ENCODE measurements at places on chromosomes 2 and 18.

- no peak for DNase-seq
These were observed 109.9 kb downstream of the CEP192 start for GRCh38 chr18:13100942-13101658.

- DNase-seq = no peak
These were observed 1.0 kb downstream of the PSTPIP2 start for GRCh38 chr18:46070815-46071652.

GRCh38 chr18:49924293-49924983, 111.1 kb upstream of the ACAA2 start:
- no peak for DNase-seq

- DNase-seq = no peak
These were observed 60.1 kb downstream of the SPIRE1 start for GRCh38 chr18:12597760-12598159.

DNA sequence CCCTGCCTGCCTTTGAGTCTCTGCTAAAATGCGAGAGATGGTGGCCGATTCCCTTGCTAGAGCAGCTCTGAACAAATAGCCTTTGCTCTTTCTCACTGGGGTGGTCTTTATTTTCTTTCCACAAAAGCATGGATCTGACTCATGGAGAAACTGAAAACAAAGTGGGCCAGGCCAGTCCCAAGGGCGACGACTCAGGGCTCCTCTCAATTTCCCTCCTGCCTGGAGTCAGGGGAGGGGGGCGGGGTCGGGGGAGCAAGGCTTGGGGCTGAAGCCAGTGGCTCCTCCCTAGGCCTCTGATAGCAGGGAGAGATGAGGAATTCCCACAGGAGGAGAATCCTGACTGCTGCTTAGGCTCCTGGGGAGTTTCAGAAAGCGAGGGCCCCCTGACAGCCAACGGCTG, 17.1 kb upstream of the IL1R2 start:
- no peak for DNase-seq

GRCh38 chr2:219297766-219298456, 11.3 kb downstream of the PTPRN start:
- DNase-seq = no peak

DNA sequence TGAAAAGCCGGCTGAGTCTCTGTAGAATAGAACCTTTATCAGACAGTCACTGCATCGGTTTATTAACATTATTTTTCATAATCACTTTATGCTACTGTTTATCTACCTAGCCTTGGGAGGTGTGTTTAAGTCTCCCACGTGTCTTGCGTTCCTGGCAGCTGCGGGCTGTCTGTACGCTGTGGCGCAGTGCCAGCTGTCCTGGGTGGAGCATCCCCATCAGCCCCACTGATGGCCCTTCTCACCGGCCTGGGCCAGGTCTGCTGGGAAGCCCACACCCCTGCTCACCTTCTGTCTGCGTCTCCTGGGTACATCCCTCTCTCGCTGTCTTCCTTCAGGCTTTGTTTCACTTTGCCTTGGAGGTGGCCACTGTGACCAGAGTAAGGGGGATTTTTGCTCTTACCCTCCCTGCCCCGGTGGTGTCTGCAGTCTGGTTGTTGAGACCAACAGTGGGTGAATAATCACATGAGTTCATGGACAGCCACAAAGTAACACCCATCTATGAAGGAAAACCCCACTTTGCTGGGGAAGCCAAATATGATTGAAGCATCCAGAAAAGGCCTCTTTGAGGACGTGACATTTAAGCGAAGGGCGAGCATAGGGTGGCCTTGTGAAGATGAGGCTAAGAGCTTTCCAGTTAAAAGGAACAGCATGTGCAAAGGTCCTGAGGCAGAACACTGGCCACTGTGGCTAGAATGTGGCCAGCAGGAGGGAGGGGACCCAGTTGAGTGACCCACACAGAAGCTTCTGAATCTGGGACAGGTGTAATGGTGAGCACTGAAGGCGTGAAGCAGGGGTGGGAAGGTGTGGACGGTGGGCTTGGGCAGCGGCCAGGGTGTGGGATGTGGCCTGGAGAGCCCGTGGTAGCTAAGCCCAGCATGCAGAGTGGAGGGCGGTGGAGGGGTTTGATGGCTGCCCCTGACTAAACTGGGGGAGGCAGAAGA, 41.7 kb downstream of the RAMP1 start:
- no peak for DNase-seq

GRCh38 chr2:103445347-103445746, 683.5 kb downstream of the TMEM182 start:
- DNase-seq = no peak

- no peak for DNase-seq
These were observed 69.2 kb downstream of the EHBP1 start for GRCh38 chr2:62774555-62775366.

GRCh38 chr2:138712212-138712979, 67.8 kb downstream of the NXPH2 start:
- no peak for DNase-seq

DNA sequence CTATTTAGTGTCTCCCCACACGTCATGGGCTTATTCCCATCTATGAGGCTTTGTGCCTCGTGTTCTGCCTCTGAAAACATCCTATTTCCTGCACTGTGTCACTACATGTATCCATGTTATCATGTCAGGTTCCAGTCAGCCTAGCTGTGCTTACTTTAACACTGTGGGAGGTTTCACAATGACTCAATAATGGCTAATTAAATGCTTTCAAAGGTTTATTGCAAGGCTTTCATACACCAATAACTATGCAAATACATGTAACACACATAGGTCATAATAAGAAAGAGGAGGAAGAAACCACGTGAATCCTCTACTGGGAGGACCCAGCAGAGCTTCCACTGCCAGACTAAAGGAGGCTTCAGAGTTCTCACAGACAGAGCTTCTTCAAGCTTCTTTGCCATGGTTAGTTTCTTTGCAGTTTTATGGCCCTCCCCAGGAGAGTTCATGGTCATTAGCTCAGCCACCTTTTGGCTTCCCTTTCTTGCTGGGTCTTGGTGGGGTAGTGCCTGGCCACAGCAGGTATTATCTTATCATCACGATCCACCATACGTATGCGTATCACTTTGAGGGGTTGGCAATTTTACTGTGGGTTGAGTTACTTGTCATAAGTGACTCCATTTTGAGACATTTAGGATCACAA, 5.1 kb upstream of the COLEC12 start:
- no peak for DNase-seq

DNA sequence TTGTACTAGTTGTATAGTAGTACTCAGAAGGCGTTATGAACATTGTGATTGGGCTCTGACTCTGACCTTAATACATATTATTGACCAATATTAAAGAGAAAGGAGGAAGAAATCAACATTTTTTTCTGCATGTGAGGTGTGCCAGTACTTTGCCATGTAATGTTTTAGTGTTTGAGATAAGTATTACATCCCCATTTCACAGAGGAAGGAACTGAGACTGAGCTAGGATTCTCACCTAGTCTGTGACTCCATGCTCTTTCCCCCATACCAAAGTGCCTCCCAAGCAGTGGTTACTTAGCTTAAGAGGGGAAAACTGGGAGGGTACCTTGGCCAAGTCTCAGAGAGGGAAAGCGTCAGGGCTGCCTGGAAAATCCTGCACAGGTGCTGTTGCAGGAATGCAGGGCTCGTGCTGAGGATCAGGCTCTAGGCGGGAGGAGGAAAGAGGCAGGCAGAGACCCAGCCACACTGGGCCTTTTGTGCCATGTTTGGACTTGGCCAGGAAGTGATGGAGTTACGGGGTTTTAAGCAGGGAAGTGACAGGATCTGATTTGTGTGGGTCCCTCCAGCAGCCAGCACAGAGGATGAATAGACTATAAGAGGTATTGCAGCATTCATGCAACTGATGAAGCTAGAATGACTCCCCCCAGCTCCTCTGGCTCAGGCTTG, 1.7 kb downstream of the PNKD start:
- DNase-seq = no peak

DNA sequence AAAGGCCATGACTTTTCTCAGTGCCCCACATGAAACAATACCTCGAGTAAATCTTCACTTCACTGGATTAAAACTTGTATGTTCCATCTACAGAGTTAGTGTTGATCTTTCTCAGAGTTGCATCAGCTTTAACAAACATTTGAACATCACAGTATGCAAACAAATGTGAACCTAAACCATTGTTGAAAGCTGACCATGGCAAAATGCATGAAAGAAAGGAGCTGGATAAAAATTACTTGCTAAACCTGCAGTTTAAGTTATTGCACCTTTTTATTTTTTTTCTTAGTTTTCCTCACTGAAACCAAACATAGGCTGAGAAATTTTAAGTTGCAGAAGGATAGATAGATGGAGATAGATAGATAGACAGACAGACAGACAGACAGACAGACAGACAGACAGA, 107.2 kb upstream of the UGP2 start:
- DNase-seq = peak; percentile 63

- no peak for DNase-seq
These were observed 31.7 kb upstream of the ASAP2 start for GRCh38 chr2:9174771-9175437.

GRCh38 chr2:118852605-118853128, 5.2 kb upstream of the EN1 start:
- DNase-seq = no peak

- no peak for DNase-seq
These were observed 30.1 kb downstream of the SPRED2 start for GRCh38 chr2:65402323-65402722.

- no peak for DNase-seq
These were observed 41.9 kb downstream of the TMEM247 start for GRCh38 chr2:46521215-46521683.

- DNase-seq = no peak
These were observed 226.3 kb upstream of the UBE2E3 start for GRCh38 chr2:180753809-180754761.

DNA sequence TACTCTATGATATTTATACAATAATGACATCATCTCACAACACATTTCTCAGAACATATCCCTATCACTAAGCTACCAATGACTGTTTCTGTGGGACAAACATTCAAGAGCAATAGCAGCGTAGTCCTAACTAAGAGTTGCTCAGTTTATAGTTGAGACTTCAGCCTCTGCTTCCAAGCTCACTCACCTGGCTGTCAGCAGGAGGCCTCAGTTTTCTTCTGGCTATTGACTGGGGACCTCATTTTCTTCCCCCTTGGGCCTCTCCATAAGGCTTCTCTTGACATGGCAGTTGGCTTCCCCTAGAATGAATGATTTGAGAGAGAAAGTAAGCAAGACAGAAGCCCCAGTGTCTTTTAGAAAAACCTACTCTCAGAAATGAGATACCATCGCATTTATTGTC, 85.9 kb downstream of the ARMC9 start:
- no peak for DNase-seq

DNA sequence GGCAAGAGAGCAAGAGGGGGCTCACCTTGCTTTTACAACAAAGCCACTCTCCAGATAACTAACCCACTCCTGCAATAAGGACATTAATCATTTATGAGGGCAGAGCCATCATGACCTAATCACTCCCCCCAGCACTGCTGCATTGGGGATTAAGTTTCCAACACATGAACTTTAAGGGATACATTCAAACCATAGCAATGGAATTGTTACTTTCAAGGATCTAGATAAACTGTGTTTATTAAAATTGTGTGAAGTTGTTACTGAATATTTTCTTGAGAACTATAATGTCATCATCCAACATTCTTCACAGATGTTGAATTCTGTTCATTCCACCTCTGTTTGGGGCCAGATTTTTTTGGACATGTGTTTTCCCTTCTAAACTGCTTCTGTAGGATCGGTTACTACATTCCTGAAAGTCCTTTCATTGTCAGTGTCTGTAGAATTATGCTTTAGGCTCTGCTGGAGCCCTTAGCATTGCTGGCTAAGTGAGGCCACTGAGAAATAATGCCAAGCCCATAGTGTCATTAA, 50.4 kb downstream of the SPATS2L start:
- DNase-seq = no peak

- no peak for DNase-seq
These were observed 719 bp downstream of the SMAD2 start for GRCh38 chr18:47929681-47930198.

DNA sequence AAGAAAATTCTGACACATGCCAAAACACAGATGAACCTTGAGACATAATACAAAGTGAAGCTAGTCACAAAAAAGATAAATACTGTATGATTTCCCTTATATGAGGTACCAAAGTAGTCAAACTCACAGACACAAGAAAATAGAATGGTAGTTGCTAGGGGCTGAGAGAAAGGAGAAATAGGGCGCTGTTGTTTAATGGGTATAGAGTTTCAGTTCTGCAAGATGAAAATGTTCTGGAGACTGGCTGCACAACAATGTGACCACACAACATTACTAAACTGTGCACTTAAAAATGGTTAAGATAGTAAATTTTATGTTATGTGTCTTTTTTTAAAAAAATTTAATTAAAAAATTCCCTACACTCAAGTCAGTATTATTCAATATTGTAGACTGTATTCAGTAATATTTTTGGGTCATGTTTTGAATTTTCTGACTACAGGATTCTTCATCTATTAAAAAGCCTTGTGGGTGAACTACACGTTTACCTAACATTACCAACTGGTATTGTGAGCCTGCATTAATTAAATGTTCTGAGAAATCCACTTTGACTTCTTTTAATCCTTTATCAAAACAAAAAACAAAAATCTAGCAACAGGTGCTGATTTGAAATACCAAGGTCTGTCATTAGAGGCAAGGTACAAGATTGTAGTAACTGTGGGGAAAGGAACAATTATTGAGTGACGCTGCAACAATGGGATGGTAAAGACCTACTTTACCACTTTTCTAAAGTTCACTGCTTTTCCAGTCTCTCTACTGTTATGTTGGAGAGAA, 140.8 kb upstream of the ZFP36L2 start:
- no peak for DNase-seq

GRCh38 chr2:236856848-236857235, 228.8 kb upstream of the COPS8 start:
- DNase-seq = no peak

DNA sequence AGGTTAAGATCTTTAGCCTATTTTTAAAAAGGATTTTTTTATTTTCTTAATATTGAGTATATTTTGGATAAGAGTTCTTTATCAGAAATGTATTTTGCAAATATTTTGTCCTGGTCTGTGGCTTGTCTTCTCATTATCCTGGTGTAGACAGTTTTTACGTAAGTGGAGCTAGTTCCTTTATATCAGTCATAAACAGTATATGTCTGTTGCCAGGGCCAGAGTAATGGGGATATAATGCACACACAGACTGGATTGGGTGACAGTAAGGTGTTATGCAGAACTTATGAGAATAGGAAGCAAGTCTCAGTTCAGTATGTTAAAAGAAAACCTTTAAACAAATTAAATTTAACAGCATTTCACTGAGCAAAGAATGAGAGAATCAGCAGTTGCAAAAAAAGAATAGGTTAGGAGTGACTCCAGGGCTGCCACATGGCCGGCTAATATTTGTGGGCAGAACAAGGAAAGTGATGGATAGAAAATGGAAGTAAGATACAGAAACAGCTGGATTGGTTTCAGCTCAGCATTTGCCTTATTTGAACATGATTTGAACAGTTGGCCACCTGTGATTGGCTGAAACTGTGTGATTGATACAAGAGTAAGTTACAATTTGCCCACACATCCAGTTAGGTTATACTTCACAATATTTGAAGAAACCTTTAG, 61.1 kb upstream of the ZNG1B start:
- DNase-seq = no peak

- DNase-seq = no peak
These were observed 25.4 kb downstream of the MAP4K4 start for GRCh38 chr2:101722864-101723263.

- no peak for DNase-seq
These were observed 13.6 kb upstream of the TMEM185B start for GRCh38 chr2:120236791-120237190.

- no peak for DNase-seq
These were observed 185.2 kb downstream of the ZFP36L2 start for GRCh38 chr2:43041173-43041591.
